ENCODE measurements at places on chromosomes 13 and 19.

GRCh38 chr13:44576351-44577235, 463 bp upstream of the TSC22D1 start:
- DNase-seq, result peak; percentile 58

GRCh38 chr19:46265217-46265828, 31.5 kb upstream of the HIF3A start:
- peak; percentile 15 for DNase-seq

GRCh38 chr19:2949939-2950285, 5.1 kb upstream of the ZNF77 start:
- DNase-seq, result no peak

GRCh38 chr13:82647540-82647939, 1234.7 kb downstream of the SLITRK1 start:
- no peak for DNase-seq

- no peak for DNase-seq
These were observed 79.6 kb downstream of the TEX26 start for GRCh38 chr13:31011901-31012654.

- no peak for DNase-seq
These were observed 7.7 kb upstream of the RNF113B start for GRCh38 chr13:98184792-98185191.

DNA sequence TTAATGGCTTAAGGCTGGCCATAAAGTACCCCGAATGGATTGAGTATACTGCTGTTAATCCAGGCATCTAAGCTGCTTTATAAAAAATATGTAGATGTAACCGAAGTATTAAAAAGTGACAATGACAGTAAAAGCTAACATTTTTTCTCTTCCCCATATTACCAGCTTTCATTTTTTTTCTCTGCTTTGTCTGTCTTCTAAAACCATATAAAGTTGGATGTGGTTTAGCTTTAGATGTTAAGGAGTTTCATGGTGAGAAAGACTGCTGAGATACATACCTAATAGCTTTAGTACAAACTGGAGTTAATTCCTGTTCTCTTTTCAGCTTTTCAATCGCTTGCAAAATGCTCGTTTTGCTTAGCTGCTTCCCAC, 838 bp downstream of the AKAP11 start:
- no peak for DNase-seq

DNA sequence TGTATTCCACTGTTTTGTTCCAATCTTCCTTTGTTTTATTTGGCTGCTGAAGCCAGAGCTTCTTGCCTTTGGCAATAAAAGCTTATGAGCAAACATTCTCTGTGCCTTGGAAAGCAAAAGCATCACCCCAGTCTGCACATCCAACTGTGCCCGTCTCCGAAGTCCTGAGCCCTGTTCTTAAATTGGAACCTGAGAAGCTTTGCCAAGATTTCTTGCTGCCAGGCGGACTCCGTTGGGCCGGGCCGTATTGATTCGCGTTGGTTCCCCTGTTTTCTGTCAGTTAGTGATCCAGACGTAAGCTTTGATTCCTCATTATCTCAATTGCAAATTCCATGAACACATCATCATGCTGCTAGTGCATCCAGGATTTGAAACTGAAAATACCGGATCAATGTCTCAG, 793.0 kb downstream of the OLFM4 start:
- no peak for DNase-seq

DNA sequence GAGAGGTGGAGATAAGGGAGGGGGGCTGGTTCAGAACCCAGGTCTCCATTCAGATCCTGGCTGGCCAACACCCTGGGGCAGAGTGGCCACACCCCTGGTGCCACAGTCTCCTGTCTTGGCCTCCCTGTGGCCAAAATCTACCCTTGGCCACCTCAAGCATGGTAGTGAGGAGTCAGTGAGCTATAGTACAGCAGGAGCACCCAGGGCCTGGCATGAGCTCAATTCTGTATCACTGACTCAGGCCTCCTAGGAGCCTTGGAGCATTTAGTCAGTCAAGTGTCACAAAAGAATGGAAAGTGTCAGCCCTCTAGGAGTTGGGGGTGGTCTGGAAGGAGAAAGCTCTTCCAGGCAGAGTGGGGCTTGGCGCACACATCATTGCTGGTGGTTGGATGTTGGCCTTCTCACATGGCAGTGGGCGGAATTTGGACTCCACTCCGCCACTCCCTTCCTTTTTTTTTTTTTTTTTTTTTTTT, 6.6 kb upstream of the CD79A start:
- no peak for DNase-seq

- DNase-seq, result no peak
These were observed 57.1 kb upstream of the RANBP3 start for GRCh38 chr19:6035026-6035425.

- no peak for DNase-seq
These were observed 29.6 kb upstream of the CEACAM21 start for GRCh38 chr19:41546386-41546789.

DNA sequence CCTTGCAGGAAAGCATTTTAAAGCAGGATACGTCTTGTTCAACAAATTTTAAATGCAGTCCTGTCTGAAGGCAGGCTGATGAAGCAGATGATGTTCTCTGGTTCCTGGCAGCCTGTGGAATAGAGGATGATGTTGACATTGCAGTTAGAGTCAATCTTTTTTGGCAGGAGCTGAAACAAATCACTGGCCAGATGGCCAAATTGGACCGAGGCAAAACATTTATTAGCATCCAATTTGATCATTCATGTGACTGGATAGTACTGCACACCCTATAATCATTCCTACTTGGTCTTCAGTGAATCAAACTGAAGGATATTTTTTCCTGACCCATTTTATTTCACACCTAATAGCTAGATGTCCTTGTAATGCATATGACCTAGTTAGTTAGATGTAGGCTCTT, 172.2 kb upstream of the SLC10A2 start:
- no peak for DNase-seq

DNA sequence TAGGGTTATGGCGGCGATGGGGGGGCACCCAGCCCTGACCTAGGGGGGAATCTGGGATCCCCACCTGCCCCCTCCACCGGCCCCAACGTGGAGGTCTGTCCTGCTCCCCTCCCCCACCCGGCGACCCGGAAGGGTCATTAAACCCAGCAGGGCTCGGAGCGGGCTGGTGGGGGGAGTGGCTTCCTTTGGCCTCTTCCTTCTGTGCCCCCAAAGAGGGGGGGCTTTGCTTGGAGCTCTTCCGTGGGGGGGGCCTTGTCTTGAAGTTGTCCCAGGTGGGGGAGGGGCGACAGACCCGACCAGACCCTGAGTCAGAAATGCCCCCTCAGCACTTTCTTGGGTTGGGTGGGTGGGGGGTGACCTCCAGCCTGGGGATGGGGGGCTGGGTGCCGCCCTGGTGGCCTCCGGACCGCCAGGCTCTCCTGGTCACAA, 1.5 kb downstream of the ARID3A start:
- no peak for DNase-seq

DNA sequence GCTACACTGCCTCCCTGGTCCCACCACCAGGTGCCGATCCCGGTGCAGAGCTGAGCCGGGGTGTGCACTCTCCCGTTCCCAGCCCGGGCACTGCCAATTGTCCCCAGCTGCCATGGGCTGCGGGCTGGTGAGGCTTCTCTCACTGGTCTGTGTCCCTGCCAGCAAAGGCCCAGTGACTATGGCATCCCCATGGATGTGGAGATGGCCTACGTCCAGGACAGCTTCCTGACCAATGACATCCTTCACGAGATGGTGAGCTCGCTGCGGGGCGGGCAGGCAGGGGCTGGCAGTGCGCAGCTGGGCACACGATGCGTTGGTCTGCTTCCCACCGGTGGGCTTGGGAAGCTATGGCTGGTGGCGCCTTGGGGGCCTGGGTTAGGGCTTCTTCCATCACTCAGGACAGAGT, 14.6 kb downstream of the MPND start:
- DNase-seq, result no peak

DNA sequence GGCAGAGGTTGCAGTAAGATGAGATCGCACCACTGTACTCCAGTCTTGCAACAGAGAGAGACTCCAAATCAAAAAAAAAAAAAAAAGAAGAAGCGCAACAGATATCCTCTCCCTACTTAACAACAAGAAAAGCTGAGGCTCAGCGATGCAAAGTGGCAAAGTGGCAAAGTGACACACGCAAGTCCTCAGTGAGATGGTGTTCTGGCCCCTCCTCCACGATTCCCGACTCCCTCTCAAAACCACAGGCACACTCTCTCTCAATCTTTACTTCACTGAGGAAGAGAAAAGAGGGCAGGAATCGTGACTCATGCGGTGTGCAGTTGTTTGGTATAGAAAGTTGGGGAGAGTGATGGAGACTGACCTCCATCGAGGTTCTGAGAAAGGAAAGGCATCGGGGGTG, 12.6 kb downstream of the FFAR2 start:
- DNase-seq, result no peak

- no peak for DNase-seq
These were observed 46.8 kb downstream of the LATS2 start for GRCh38 chr13:21014502-21015170.

DNA sequence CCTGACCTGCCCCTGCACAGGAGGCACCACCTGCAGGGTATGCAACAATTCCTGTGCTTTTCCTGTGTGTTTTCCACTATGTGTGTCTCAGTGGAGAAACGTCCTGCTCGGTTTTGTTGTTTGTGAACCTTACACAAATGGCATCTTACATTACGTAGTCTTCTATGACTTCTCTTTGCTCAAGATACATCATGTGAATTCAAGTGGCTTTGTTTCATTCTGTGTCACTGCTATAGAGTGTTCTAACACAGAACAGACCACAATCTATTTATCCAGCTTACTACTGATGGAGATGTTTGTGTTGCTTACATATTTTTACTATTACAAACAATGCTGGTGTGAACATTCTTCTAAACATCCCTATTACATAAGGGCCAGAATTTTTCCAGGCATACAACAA, 97.7 kb downstream of the ANKRD10 start:
- DNase-seq, result no peak

GRCh38 chr13:80121038-80121437, 219.9 kb downstream of the SPRY2 start:
- DNase-seq, result no peak

DNA sequence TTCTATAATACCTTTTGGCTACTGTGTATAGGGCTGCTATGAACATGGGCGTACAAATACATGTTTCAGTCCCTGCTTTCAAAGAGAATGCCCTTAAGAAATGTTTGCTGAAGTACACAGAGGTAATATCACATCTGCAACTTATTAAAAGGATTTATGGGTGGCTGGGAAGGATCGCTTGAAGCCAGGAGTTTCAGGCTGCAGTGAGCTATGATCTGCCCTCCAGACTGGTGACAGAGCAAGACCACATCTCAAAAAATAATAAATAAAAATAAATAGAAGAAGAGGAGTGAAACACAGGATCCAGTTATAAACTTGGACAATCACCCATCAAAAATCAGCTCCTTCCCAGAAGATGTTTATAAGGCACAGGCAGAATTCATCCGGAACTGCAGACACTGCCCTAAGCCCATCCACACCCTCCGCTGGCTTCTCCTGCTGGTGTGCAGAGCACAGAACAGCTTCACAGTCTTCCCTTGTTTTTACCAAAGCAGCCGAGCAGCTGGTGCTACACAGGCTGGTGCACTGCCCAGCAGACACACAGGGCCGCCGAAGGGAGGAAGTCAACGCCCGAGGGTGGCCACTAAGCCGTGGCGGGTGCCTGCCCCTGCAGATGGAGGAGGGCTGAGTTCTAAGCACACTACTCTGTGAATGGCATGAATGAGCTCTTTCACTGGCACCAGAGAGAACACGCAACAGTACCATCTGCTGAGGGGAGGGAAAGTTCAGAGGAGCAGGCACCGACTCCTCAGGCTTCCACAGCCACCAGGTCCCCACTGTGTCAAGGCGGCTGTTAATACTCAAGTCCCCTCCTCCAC, 44.0 kb downstream of the BRD4 start:
- DNase-seq, result no peak

DNA sequence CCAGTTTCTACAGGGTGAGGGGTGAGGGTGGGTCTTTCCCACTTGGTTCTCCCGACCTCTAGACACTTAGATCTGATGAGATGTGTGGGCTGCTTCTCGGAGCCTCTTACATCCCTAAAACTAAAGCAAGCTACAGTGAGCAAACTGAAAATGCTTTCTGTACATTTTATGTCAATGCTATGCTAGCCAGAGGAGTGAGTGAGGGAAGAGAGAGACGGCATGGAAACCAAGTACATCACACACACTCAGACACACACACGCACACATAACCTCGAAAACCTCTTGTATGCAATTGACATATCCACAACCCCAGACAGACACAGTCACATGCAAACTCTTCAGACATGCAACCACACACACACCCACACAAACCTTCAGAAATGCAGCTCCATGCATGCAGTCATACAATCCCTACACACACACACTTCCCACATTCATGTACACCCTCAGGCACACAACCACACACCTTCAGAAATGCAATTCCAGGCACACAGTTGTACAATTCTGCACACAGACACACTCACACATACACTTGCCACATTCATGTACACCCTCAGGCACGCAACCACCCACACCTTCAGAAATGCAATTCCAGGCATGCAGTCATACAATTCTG, 1.4 kb downstream of the SLC1A6 start:
- no peak for DNase-seq

DNA sequence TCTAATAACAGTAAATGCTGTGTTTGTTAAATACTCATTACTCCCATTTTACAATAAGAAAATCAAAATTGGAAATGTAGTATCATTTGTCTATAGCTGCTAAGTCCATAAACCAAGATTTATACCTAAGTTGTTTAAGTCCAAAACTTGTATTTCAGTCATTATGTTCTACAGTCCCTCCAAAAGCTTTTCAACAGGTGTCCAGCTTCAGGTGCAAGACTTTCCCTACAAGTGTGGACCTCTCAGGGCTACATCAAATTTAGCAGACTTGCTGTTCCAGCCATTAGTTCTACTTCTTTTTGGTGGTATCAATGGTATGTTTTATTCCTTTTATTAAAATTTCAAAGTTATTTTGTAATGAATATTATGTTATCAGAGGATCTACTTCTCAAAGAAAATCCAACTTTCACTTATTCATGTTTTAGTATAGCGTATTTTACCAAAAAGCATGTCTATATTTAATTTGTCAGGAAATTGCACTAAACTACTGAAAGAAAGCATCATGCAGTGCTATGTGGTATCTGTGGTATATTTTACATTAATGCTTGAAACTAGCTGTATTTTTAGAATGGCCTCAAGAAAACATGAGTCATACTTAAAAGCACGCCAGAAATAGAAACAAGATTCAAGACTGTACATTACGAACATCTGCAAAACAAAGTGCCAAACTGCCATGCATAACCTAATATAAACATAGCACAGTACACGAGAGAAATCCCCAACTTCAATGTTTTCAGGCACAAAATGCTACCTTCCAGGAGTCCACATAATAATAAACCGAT, 44.5 kb downstream of the VWA8 start:
- no peak for DNase-seq

DNA sequence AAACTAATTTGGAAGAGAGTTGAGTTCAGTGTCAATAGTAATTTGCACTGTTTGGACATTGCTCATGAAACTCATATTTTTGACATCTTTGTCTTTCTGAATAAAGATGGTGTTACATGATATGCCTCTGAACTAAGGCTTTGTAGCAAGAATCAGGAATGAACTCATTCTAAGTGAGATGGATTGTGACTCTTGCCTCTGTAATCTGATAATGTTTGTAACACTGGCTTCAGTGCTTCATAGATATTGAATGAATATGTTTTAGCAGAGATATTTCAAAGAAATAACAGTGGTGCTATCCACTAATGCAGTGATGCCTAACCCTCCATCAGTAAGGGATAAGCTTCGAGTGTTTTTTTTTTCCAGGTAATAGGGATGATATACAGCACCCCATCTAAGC, 32.9 kb downstream of the TEX26 start:
- DNase-seq, result no peak

Data from activated naive CD4-positive, alpha-beta T cell (primary cell).